ENCODE measurements at places on chromosomes 6 and 20.

GRCh38 chr20:24627291-24627690 is 157.9 kb downstream of the SYNDIG1 start:
- DNase-seq, result no peak

GRCh38 chr6:11012295-11012754 is 31.8 kb downstream of the ELOVL2 start:
- no peak for DNase-seq

DNA sequence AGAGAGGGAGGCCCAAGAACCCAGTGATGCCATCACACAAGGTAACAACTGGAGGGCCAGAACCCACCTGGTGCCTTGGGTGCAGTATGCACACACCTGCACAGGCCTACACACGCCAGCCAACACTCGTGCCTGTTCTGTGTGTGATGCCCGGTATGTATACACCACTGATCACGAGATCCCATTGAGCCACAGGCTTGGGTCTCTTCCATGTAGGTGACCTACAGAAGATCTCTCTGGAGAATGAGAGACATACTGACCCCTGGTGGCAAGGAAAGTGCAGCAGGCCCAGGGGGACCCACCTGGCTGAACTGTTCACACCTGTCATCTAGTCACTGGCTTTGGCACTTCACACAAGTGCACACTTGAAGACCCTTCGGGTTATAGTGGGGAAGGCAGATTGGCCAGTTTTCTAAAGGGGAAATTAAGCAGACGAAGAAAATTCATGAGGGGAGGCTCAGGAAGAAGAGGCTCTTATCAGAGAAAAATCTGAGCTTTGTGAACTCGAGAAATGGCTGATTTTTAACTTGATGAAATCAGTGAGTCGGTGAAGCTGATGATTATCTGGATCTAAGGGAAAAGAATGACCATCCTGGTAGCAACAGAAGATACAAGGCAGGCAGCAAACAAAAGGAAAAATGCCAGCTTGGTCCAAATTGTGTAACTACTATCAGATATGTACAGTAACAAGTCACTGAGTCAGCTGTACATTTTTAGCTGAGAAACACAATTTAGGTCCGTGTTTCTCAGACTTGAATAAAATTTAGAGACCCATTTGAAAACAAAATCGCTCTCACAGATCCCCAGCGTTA is 69.1 kb upstream of the PBOV1 start:
- DNase-seq, result peak; percentile 72

DNA sequence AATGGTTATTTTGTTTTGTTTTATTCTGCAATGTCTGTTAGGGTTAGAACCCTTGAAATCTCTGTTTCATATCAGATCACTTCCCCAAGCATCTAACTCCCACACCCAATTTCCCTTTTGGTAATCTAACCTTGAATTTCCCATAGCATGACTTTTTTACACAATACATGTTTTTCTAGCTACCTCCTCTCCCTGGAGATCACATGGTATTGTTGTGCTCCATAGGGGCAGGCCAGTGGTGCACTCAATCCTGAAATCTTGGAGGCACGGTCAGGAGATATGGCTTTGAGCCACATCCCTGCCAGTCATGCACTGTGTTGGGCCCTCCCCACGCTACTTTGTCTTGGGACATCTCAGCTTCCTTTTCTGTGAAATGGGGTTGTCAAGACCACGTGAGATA is 36.7 kb upstream of the NNAT start:
- DNase-seq, result no peak

DNA sequence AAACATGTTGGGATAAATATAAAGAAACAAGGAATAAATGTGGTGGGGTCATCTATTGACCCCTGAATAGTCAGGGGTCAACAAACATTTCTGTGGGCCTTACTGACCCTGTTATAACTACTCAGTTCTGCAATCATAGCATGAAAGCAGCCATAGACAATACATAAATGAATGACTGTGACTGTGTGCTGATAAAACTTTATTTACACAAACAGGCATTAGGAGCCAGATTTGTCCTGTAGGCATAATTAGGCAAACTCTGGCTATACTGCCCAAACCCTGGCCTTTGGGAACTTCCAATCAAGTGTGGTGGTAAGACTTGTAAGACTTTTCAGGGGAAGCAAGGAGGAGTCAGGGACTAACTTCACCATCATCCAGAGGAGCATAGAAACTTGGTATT is 222.7 kb downstream of the KHDC1L start:
- no peak for DNase-seq

DNA sequence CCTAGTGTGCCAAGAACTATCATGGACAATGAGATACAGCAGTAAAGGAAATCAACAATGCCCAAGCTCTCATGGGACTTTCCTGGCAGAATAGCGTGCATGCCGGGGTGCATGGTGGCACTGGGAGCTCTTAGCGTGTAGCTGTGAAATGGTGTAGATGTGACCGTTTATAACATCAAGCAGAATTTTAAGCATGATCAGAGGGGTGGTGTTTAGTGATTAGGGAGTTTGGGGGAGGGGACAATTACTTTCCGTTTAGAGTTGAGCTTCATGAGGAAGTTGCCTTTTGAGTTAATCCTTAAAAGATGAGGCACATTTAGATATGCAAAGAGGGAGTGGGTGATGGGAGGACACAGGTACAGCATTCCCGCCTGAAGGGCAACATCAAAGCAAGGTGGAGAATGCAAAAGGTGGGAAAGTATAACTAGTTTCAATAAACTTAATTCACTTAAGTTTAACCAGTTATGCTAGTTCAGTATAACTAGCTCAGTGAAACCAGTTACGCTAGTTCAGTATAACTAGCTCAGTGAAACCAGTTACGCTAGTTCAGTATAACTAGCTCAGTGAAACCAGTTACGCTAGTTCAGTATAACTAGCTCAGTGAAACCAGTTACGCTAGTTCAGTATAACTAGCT is 661.6 kb downstream of the QKI start:
- DNase-seq, result no peak

DNA sequence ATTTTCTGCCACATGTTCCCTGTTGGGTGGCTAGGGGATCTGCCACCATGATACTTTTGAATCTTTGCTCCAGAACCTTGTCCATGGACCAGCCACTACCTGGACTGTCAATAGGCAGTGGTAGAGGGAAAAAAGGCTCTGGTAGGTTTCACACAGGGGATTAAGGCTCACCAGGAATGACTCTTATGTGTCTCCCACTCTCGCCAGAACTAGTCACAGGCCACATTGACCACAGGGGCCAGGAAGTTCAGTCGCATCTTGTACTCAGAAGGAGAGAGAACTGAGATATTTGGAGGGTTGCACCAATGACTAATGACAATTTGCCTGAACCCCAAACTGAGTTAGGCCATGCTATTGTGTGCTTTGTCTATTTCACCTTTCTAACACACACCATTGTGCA is 23.6 kb upstream of the APCDD1L start:
- DNase-seq, result no peak

- peak; percentile 76 for DNase-seq
Measured at GRCh38 chr20:47785854-47786764, 828 bp upstream of the SULF2 start.

- DNase-seq, result no peak
Measured at GRCh38 chr6:164109770-164110140, 695.2 kb downstream of the QKI start.

GRCh38 chr6:116059713-116060571 is 749 bp downstream of the FRK start:
- peak; percentile 46 for DNase-seq

DNA sequence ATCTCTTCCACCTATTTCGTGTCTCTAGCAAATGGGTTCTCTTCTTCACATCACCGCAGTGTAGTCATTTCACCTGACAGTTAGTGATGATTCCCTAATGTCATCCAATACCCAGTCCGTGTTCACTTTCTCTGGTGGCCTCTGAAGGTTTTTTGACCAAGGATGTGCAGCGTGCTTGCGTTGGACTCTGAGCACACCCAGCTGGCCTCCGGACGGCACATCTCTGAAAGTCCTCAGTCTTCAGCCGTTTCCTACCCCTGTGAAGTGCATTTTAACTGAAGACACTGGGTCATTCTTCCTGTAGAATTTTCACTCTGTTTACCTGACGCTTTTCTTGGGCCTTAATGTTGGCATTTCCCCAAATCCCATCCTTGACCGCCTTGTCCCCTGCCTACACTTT is 98.7 kb downstream of the ERMARD start:
- DNase-seq, result no peak

- no peak for DNase-seq
Measured at GRCh38 chr6:122752459-122752858, 27.1 kb upstream of the FABP7 start.

DNA sequence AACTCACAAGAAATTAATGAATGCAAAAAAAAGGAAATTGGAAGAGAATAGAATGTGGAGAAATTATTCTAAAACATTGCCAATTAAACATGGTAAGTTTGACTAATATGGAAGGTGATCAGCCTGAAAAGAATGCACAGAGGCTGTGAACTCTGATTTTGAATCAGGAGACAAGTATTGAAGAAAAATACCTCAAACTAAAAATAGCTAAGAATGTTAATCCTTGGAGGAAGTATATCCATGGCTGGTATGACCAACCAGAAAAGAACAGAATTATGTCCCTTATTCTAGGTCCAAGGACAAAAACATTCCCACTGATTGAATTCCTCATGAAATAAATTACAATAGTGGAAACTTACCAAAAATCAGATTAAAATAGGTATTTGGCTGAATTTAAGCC is 7.3 kb upstream of the RIMS1 start:
- DNase-seq, result no peak

- DNase-seq, result no peak
Measured at GRCh38 chr6:144007478-144008119, 460 bp downstream of the PLAGL1 start.

GRCh38 chr20:10705801-10706459 is 32.1 kb upstream of the JAG1 start:
- no peak for DNase-seq

DNA sequence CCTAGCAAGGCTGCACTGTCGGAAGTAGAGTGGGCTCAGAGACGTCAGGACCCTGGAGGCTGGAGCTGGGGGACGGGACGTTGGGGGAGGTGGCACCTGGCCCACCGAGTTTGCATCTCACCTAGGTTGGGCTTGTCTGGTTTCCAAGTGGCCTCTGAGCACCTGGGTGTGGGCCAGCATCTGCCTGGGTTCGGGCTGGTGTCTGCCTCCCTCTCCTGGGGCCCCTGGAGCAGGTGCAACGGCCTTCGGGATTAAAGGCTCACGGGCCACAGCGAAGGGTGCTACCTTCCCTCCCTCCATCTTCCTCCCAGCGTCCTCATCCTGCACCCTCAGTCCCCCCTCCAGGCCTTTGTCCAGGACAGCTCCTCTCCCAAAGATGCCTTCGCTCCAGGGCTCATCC is 6.0 kb downstream of the HRH3 start:
- DNase-seq, result no peak

Data from mucosa of descending colon (tissue), 3 donors.